RPMI8226 (cell line): ENCODE measurements at places on chromosomes 6 and 20.
A peak's percentile ranks its signal among the peaks of the same experiment; 100 is the strongest.

GRCh38 chr6:82364087-82365015 lies 734 bp downstream of the TPBG start:
- peak; percentile 19 for DNase-seq

DNA sequence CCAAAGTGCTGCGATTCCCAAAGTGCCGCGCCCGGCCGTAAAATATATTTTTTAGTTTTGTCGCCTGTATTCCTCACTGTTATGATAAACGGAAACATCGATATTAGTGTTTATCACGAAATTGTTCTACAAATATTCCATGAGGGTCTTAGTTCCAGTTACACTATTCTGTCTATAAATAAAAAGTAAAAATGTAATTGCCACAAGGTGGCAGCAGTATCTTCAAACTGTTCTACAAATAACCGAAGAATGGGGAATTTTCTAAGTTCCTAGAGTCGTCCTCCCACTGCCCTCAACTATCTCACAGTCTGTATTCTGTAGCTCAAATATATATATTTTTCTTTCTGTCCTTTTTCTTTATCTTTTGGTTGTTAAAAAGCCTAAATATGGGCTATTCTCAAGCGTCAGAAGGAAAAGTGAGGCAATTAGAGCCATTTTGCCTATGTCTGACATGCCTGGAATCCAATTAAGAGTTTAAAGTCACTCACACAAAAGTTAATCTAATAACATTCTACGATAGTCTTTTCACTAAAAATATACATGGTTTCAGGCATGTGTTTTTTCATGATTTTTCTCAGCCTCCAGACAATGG lies 14.2 kb upstream of the FAM162B start:
- peak; percentile 15 for DNase-seq

DNA sequence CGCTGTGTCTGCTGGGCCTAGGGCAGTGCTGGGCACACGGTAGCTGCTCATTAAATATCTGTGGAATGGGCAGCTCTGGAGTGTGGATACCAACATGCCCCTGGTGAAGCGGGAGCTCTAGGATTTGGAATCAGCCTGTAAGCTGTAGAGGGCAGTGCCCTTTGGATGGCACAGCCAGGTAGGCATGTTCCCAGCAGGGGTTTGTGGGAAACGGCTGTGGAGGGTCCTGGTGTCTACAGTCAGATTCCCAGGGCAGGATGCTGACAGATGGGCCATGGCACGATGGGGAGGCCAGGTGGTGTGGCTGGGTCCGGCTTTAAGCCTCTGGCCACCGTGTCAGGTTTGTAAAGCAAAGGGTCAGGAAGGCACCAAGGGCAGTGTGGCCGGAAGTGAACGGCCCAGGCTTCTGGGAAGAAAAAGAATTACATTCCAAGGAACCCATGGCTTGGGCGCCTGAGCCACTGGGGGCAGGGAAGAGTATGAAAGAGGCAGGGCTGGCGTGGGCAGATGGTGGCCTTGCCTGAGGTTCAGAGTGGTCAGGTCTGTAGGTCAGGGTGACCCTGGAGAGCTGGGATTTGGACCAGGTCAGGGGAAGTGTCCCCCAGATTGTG lies 44.8 kb downstream of the UBE2V1 start:
- no peak for DNase-seq

GRCh38 chr20:23637282-23638221 lies at the start of gene CST3:
Gene CST3 (minus strand): TSS chr20:23637955. CDS start chr20:23637862, 93 bp downstream.
- DNase-seq: peak; percentile 73

GRCh38 chr20:41011551-41012067 lies 17.0 kb upstream of the TOP1 start:
- DNase-seq: peak; percentile 94

- DNase-seq: no peak
Measured at GRCh38 chr20:18101125-18101810, 36.4 kb upstream of the KAT14 start.

DNA sequence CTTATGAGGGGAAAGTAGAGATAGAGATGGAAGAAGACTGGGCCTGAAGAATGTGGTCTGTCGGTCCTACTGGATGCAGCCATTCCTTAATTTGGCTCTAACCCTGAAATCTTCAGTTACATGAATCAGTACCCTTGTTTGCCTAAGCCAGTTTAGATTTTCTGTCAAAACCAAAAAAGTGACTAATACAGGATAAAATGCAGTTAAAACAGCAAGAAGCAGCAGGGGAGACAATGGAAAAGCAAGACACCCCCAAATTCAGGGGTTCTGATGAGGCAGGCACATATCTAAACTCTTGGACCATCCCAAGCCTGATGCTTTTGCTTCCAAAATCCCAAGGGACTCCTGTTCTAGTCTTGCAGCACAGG lies 17.4 kb upstream of the UBE2V1 start:
- DNase-seq: no peak

- DNase-seq: no peak
Measured at GRCh38 chr6:168938546-168938945, 315.1 kb downstream of the THBS2 start.

DNA sequence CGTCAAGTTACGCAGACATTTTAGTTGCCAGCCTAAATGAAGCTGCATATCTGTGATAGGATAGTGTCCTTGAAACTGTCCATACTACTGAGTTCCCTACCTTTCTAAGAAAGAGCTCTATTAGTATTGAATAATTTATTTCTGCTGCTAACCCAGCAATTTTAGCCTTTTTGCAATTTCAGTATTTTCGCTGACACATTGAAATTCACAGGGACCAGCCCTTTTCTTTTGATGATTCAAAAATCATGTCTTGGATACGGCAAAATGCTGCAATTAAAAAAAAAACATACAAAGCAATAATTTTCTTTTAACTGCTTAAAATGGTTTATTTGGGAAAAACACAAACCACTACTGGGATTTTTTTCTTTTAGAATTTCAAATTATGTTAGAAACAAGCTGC lies 563.3 kb downstream of the TBC1D32 start:
- DNase-seq: no peak

- no peak for DNase-seq
Measured at GRCh38 chr6:20572288-20572687, 38.0 kb downstream of the CDKAL1 start.

DNA sequence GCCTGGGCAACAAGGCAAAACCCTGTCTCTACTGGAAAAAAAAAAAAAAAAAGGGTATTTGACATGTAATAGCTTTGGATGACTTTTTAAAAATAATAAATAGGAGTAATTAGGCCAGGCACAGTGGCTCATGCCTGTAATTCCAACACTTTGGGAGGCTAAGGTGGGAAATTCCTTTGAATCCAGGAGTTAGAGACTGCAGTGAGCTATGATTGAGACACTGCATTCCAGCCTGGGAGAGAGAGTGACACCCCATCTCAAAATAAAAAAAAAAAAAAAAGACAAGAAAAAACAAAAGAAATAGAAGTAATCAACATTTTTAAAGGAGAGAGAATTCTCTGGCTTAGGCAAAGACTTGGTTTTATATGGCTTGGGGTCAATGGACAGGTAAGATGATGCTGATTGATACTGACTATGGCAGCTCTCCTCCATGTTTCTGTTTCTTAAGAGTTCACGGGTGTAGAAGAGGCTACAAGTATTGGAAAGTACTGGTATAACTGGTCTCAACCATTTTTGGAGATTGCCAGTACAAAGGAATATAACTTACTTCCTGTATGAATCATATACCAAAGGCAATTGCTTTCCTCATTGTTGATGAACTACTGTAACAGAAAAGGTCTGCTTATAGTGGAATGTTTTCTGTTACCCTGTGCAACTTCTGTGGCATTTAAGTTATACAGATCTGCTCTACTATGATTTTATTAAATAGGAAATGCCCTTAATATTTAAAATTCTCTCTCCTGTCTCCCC lies 10.1 kb downstream of the MAP3K5 start:
- DNase-seq: no peak

- DNase-seq: no peak
Measured at GRCh38 chr6:77371748-77372147, 91.5 kb downstream of the HTR1B start.

GRCh38 chr6:28408076-28408802 lies 8.7 kb upstream of the ZSCAN12 start:
- no peak for DNase-seq

DNA sequence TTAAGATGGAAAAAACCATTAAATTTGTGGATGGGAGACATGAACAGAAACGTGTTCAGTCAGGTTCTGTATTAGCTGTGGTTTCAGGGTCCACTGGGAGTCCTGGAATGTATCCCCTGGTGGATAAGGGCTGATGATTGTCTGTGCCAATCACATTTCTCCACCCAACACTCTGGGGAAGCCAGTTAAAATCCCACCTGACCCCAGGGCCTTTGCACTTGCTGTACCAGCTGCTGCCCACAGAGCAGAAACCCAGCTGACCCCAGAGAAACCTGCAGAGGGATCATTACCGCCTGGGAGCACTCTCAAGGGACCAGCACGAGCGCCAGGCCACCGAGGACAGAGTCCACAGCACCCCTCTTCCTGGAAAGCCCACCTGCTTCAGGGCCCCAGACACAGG lies 260.7 kb downstream of the PREX1 start:
- DNase-seq: no peak

DNA sequence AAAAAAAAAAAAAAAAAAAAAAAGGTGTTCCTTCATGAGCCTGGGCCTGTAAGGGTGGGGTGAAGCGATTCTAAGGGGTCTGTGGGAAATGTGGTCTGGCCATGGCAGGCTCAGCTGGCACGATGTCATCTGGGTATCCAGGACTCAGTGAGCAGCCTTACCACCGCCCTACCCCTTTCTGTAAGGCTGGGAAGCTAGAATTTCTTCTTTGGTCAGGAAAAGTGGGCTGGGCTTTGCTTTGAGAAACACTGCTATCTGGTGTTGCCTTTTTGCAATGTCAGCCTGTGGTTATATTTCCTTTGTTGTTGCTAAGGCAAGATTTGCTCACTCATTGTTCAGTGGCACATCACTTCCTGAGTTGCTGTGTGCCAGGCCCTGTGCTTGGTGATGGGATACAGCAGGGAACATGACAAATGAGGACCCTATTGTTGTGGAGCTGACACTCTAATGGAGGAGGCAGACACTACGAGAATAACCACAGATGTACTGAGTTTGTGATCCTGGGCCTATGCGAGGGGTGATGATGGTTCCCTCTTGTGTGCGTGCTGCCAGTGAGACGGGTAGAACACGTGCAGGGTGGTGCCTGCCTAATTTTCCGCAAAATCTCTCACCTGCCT lies 45.9 kb upstream of the ZNFX1 start:
- DNase-seq: peak; percentile 69
